ENCODE measurements at places on chromosomes 1 and 21.

GRCh38 chr1:111850109-111850508 is 94.4 kb downstream of the DDX20 start:
- DNase-seq = no peak

GRCh38 chr1:13593511-13594131 is 10.0 kb downstream of the PDPN start:
- no peak for DNase-seq

DNA sequence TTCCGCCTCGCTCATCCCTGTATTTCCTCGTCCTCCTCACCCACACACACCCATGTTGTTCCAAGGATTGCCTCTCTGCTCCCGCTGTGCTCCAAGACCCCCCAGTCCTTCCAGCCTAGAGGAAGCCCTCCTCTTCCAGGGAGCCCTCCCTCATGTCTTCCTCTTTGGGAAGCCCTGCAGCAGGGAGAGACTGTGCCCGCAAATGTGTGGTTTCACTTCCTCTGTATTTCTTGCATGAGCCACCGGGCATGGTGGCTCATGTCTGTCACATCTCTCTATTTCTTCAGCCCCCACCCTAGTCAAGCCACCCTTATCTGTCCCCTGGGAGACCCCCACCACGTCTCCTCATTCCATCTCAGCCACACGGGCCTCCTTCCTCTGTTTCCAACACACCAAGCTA is 57.5 kb upstream of the PAX7 start:
- no peak for DNase-seq

DNA sequence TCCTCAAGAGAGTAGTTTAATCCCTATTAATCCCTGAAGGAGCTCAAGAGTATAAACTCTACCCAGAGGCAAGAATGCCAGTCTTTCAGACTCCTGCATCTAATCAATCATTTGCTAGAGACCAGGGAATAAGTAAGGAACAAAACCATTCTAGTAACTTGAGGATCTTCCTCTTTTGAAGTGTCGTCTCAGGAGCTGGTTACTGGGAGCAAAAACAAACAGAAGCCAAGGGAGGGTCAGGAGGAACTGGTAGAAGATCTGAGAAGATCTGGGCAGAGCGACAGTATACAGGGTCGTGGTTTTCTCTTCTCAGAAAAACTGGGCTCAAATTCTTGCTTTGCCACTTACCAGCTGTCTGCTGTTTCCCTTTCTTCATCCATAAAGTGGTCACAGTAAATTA is 69.3 kb downstream of the RPS6KA1 start:
- DNase-seq = no peak

- DNase-seq = no peak
Measured at GRCh38 chr1:48571303-48571987, 99.4 kb upstream of the SPATA6 start.
